ENCODE measurements at places on chromosomes 3 and 15.

DNA sequence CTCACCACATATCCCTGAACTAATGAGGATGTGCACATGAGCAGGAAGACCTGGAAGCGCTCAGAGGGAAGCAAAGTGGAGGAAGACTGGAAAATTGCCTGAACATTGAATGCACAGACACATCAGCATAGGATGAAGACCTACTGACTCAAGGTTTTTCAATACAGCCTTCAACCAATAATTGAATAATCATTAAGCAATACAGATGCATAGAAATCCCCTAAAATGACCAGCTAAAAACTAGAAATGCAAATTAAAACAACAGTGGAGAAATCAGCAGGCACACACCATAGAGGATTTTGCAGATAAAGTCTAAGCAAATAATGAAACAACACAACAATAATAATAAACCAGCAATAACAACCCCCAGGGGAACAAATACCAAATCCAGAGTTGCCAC is 80.4 kb downstream of the CEP152 start:
- no peak for DNase-seq

GRCh38 chr3:55486857-55487380 is at the start of gene WNT5A:
WNT5A (minus strand) TSS chr3:55487306; CDS start chr3:55486985, 321 bp downstream.
- DNase-seq: peak; percentile 56

DNA sequence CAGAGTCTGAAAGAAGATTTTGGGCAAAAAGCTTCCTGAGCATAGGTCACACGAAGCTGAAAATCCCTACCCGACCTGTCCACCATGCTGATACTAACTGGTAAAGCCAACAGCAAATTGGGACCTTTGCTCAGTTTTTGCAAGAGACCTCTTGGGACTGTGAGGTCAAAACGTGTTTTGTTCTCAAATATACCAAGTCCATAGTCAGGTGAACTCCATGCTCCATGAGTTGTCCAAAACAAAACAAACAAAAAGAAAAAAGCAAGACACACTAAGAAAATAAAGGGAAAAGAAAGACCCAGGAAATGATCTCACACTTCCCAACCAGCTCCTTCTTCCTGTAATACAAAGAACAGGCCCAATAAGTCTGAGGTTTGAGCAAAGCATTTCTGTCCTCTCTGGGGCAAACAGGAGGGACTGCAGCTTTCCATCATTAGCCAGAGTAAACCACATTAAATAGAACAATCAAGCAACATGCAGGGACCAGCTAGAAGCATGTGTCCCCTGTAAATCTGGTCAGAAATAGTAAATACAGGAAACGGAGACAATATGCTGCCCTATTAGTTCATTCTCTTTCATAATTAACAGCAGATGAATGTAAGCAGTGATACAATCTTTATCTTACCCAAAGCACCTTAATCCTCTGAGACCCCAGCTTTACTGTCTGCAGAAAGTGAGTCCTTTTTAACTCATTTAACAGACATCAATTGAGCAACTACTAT is 125.0 kb upstream of the LIPC start:
- DNase-seq: no peak

- DNase-seq: no peak
Measured at GRCh38 chr3:128285967-128286321, 132.7 kb downstream of the EEFSEC start.

DNA sequence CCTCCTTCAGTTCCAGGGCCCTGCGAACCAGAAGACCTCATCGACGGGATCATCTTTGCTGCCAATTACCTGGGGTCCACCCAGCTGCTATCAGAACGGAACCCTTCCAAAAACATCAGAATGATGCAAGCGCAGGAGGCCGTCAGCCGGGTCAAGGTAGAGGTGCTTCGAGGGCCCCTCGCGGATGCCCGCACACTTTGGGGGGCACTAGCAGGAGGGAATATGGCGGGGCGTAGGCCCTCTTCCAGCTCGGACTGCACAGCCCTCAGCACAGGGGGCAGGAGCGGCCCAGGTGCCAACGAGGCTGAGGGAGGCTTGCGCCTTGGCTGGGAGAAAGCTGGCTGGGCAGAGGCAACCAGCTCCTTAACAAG is 176.6 kb downstream of the NSMCE3 start:
- no peak for DNase-seq

- DNase-seq: no peak
Measured at GRCh38 chr15:83199288-83199687, 8.3 kb downstream of the HDGFL3 start.

DNA sequence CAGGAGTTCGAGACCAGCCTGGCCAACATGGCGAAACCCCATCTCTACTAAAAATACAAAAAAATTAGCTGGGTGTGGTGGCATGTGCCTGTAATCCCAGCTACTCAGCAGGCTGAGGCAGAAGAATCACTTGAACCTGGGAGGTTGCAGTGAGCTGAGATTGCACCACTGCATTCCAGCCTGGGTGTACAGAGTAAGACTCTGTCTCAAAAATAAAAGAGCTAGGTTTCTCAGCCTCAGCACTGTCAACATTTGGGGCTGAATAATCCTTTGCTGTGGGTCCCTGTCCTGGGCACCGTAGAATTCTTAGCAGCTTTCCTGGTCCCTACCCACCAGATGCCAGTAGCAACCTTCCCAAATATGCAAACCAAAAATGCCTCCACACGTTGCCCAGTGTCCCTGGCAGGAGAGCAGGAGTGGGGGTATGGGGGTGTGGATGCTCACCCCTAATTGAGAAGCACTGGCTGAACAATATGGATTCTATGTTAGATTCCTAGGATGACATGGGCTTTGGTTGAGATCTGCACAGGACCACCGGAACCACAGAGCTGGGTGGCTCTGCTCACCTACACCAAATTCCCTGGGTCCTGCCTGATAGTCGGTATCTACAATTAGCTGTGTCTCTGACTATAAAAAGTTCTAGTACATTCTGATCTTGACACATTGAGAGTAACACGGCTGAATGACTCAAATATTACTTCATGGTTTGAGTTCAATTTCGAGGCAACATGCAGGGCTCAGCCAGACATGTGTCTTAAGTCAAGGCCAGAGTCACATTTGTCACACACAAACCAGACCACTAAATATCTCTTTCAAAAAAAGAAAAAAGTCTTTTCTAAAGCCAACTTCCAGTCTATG is 577.0 kb upstream of the MDFIC2 start:
- no peak for DNase-seq

DNA sequence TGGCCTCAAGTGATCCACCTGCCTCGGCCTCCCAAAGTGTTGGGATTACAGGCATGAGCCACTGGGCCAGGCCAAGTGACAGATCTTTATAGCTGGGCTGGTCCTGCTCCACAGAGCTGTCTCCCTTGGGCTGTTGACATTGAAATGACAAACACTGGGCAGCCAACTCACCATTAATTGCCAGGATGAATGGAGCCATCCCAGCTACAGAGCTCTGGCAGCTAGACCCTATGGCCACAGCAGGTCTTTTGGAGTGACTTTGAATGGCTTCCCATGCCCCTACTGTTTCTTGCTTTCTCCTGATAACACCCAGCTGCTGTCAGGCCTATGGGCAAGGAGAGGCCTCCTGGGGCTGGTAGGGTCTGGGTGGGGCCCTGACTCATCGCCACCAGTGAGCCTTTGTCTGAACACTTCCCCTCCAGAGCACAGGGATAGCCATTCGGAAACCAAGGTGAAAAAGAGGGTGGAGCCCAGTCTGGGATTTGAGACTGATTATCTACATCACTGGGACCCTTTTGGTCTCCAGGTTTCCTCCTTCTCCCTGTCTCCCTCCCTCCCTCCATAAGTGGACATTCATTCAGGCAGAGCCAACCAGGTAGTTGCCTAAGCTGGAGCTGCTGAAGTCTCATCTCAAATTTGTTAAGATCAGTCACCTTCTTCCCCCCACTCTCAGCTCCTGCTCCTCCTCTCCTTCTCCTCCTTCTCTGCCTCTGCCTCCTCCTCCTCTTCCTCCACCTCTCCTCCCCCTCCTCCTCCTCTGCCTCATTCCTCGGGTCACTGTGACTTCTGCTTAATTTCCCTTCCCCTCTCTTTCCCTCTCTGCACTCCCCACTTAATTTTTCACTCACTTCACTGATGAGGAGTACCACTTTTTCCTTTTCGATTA is 34.0 kb downstream of the BHLHE40 start:
- DNase-seq: peak; percentile 67

GRCh38 chr3:97954228-97954827 is 17.9 kb downstream of the RIOX2 start:
- peak; percentile 57 for DNase-seq

- DNase-seq: peak; percentile 43
Measured at GRCh38 chr15:82139823-82140268, 94.0 kb upstream of the MEX3B start.

DNA sequence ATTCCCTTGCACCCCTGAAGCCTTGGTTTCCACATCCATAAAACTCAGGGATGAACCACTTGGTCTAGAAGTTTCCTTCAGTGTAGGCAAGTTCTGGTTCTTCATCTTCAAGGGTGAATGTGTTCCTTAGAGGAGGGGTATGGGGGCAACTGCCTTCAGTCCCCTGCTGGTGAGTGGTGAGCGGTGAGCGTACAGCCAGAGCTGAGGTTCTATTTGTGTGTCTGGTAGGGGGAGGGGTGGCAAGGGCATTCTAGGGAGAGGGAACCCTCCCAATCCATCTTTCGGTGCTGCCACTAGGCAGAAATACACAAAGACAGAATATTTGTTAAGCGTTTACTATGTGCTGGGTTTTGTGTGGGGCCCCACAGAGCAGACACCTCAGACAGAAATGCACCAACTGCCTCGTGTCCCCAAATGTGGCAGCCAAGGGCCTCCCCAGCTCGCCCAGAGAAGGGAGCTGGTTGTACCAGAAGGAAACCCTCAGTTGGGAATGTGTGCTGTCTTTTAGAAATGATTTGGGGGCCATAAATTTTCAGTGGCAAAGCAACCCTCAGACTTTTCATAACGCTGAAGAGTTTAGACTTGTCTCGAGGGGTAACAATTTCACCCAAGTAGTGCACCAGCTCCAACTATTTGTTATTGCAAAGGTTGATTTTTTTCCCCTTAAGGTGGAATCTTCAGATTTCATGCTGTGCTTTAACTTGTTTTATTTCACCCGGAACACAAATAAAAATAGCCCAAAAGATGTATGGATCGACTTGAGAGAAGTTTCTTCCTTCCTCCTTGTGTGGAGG is 137.6 kb downstream of the FBLN2 start:
- DNase-seq: no peak

- no peak for DNase-seq
Measured at GRCh38 chr3:54783611-54784010, 144.2 kb downstream of the LRTM1 start.

DNA sequence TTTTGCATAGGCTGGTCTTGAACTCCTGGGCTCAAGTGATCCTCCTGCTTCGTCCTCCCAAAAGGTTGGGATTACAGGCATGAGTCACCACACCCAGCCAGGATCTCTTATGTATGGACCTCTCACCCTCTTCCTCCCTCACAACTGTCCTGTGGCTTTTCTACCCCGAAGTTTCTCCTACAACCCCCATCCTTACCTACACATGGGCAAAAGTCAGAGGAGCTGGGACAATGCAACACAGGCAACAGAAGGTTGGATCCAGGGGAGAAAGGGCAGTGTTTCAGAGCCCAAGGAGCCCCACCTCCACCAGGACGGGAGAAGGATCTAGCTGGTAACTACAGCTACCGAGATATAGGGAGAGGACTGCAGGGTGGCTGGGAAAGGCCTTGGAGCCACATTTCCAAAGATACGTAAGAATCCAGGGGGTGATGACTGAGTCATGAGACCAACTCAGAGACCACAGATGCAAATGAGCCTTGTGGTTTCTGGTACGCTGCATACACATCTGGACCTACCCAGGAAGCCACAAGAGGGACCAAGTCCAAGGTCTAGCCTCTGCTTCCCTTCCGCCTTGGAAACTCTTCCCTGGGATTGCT is 13.6 kb downstream of the IGDCC4 start:
- peak; percentile 85 for DNase-seq

- DNase-seq: no peak
Measured at GRCh38 chr3:154776549-154777225, 303.4 kb upstream of the MME start.

- no peak for DNase-seq
Measured at GRCh38 chr15:41819455-41820050, 8.3 kb upstream of the JMJD7 start.

- no peak for DNase-seq
Measured at GRCh38 chr3:113600418-113601182, 68.2 kb downstream of the SIDT1 start.

DNA sequence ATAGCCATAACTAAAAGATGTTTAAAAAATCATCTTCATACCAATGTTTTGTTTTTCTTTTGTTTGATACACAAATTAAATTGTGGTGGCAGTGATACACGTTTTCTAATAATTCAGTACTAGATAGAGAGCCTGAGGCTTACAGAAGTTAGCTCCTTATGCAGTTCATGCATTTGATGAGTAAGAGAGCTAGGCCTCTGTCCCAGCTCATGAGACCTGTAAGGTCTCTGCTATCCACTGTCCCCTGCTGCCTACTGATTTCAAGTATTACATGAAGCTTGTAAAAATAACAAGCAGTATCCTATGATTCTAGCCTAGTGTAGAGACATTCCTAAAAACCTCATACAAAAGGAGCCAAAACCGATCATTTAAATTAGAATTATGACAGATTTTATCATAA is 144.5 kb downstream of the MBNL1 start:
- no peak for DNase-seq

- DNase-seq: no peak
Measured at GRCh38 chr15:78340231-78341056, at the start of gene CRABP1. CRABP1 (plus strand) TSS chr15:78340353; CDS start chr15:78340429, 76 bp downstream.
